ENCODE measurements at places on chromosomes 13 and 19.

DNA sequence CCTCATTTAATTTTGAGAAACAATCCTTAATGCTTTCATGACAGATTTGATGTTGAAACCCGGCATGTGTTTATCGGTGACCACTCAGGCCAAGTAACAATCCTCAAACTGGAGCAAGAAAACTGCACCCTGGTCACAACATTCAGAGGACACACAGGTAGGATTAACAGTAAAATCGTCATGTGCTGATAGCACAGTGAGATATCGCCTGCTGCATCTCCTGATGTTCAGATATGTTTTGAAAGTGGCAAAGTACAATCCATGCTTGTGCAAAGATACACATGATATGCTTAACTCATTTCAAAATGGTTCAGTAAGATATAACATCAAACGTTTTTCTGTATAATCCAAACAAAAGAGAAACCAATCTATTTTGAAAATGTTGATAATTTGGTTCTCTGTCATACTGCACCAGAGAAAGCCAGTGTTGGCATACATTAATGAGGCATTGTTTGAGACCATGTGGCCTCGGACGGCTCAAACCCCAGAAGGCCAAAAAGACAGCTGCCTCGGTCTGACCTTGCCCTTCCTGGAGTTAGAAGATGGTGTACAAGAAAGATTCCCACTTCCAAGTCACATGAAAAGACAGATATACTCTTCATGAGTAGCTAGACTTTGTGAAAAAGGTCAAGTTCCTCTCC, 76.2 kb downstream of the DHRS12 start:
- no peak for DNase-seq

DNA sequence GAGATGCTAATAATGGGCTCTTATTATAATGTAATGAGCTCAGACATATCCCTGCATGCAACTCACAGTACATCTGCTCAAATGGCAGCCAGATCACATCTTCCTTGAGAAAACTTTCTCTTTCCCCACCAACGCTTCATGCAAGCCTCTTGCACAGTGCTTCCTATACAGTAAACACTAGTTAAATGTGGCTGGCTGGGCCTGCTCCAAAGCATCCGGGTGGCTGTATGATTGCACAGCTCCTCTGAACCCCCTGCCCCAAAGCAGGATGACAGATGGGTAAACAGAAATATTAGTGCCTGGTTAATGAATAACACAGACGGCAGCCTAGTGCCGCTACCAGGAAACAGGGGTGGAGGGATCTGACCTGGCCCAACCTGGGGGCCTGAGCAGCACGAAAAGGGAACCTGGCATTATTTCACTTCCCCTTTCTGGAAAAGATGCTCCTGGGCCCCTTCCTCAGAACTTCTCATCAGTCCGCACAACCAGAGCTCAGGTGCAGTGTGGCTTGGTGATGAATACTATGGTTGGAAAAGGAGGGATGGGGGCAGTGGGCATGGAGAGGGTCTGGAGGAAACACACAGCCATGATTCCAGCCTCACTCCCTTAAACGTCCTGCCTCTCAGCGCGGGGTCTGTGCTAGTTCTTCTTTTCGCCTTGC, 10.8 kb downstream of the FFAR2 start:
- peak; percentile 52 for DNase-seq

DNA sequence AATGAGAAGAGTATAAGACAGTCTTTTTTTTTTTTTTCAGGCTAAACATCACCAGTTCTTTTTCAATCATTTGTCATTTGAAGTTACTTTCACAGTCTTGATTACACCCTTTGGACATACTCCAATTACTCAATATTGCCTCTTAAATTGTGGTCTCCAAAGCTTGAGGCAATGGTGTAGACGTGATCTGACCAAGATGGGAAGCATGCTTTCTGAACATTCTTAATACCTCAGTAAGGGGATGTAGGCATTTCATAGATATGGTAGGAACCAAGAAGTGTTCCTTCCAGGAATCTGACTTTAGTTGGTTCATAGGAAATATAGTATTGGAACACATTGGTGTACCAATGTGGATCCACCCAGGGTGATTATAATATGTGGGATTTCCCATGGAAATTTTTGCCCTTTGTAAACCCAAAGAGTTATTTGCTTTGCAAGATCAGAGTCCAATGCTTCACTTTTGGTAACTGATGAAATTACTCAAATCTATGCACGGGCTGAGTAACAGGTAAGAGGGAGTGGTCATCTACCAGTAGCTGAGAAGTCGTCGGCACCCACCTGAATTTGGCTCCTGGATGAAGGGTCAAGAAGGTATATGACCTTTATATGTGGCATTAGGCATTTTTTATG, 62.2 kb downstream of the ERCC5 start:
- DNase-seq = no peak

DNA sequence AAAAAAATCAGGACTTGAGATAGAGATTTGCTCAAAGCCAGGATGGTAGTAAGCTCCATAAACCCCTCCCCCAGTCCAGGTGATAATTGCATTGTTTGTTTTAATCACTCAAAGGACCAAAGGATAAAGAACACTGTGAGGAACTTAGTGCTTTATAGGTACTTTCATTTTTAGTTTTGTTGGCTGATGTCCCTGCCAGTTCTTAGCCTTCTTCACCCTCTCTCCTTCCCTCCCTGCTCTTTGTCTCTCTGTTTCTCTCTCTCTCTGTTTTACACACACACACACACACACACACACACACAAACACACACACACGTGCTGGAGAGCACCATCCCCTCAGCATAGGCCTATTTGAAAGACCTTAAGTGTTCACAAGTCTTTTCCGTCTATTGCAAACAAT, 5.2 kb downstream of the FRY start:
- no peak for DNase-seq

DNA sequence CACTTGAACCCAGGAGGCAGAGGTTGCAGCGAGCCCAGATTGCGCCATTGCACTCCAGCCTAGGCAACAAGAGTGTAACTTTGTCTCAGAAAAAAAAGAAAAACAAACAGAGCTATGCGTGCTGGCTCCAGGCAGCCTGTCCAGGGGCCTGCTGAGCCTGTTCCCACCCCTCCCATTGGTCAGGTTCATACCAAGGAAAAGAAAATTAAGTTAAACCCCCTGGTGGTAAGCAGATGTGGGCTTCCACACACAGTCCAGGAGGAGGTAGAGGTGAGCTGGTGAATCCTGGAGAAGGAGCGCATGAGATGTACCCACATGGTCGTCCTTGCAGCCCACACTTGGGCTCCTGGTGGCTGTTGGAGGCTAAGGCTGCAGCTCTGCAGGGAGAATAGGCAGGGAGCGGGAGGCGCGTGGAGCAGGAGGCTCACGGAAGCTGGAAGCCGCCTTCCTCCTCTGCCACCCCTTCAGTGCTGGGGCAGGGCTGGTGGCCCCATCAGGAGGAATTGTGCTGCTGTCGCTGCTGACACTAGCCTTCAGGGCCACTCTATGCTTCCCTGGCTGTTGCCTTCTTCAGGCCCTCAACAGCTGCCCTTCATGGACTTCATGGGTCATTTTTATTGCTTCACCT, 10.5 kb upstream of the CHAMP1 start:
- DNase-seq = no peak

DNA sequence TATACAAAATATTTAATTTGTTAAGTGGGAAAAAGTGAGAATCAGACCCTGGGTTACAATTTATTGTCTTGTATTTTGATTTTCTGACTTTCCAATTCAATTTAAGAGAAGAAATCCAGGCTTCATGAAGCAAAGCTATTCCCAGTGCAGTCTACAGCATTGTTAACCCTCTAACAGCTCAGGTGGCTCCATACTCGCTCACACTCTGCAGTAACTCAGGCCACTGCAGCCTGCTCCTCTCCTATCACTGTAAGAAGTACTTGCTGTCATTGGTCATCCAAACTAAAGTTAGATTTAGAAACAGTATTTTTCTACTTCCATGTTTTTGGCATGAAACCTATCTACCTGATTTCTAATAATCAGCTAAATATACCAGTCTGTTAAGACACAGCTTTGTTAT, 830.3 kb downstream of the PCDH9 start:
- DNase-seq = no peak

- no peak for DNase-seq
These were observed 5.2 kb upstream of the OR7A5 start for GRCh38 chr19:14840206-14840605.

GRCh38 chr13:21100994-21101757, 39.8 kb upstream of the LATS2 start:
- DNase-seq = no peak

DNA sequence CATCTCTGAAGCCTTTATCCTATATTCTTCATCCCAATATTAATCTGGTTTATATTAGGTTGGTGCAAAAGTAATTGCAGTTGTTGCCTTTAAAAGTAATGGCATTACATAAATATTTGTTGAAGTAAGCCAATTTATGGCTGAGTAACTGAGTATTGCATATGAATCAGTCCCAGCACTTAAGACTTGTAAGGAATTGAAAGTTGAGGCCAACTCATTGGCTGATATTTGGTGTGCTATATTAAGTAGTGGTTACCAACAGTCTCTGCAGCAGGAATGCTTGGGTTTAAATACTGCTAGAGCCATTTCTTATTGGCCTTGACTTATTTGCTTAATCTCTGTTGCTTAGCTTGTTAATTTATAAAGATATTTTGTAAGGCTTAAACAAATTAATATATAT, 460.7 kb downstream of the GPC6 start:
- no peak for DNase-seq

DNA sequence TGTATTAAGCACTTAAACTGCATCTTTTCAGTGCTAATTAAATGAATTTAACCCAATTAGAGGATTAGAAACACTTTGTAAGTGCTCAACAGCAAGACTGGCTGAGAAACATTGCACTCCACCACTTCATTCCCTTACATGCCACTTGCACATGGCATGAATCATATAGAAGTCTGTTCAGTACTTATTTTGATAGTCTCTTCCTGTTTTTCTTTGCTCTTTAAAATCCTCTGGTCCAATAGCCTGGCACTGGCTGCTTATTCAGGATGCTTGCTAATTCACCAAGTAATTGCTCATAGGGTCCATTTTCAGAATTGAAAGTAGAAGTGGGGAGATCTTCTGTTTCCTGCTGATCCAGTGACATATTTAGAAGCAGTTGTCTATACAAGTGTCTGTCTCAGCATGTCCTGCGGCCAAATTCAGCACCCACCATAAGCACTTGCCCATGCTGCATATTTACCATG, 900.1 kb downstream of the PCDH9 start:
- DNase-seq = no peak

- DNase-seq = no peak
These were observed 566 bp upstream of the CCDC97 start for GRCh38 chr19:41309180-41310032.

GRCh38 chr13:24540236-24541126, 27.9 kb upstream of the PARP4 start:
- no peak for DNase-seq

- no peak for DNase-seq
These were observed 1.6 kb upstream of the PDE4C start for GRCh38 chr19:18227781-18228271.

DNA sequence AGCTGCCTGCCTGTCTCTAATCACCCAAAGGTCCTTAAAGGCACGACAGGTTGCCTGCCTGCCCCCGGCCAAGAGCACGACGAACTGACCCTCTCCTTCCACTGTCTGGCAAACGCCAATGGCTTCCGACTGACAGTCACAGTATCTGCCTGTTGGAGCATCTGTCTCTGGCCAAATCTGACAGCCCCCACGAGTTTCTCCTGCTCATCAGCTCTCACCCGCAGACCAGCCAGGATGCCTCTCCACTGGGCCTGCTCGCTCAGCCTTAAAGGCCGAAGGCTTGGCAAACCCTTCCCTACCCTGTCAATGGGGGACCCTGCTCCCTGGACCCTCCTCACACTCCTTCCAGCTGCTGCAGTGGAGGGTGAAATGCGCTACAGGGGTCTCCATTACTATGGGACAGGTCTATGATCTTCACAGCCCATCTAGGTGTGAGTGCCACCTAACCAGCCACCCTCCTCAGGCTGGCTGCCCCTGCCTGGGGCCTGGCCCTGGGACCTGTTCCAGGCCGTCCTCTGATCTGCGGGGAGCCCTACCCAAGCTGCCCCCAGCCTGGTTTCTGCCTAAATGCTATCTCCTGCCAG, 932 bp downstream of the FAM83E start:
- no peak for DNase-seq

DNA sequence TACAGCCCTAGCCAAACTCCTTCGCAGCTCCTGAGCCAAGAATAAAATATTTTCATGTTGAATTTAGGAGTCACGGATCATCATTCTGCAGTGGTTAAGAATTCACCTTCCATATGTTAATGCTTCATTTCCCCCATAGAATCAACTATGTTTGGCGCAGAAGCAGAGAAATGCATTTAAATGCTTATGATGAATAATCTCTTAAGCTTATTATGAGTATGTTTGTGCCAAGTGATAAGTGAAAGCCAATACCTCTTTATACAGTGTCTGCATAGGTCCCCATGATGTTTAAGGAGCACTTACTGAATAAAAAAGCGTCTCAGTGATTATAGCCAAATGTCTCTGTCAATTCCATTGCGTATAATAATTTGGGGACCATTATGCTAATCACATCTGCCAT, 32.7 kb upstream of the POMP start:
- no peak for DNase-seq

GRCh38 chr19:5503598-5503997, 48.4 kb downstream of the ZNRF4 start:
- DNase-seq = no peak

GRCh38 chr19:45118106-45118505, 25.1 kb downstream of the PPP1R37 start:
- no peak for DNase-seq

DNA sequence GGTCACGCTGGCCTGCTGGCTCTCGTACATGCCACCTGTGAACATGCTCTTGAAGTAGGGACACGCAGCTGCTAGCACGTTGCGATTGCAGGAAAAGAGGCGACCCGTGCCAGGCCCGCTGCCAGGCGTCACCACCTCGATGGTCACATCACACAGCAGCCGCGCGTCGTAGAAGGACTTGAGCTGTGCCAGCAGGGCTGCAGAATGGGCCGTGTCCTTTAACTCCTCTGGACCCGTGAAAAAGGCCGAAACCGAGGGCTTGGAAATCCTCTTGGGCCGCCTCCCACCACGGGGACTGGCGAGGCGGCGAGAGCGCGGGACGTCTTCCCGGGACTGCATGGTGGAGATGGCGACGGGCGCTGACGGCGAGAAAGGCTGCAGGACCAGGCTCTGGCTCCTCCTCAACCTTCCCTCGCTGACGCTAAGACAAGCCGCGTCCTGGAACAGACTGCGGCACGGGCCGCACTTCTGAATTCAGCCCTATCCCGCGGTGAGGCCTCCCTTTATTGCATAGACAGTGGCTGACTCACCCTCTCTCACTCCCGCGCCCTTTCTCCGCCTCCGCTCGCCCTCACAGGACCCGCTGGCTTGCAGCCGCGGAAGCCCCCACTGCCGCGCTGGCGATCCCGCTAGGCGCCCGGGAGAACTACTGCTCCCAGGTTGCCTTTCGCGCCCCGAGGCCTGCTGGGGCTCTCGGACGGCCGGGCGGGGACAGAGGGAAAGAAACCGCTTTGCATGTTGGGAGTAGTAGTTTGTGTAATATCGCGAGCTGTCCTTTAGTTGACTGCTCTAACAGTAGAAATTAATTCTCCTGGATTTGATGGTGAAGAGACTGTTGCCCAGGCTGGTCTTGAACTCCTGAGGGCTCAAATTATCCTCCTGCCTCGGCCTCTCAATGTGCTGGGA, at the start of gene KBTBD7:
Gene KBTBD7 (minus strand): TSS at position 651 of the 906 bp plus-strand sequence. CDS start 312 bp downstream, at position 339.
- peak; percentile 85 for DNase-seq
